ENCODE measurements at places on chromosomes 16 and 17.

GRCh38 chr17:42225646-42226045 is 31.4 kb upstream of the GHDC start:
- DNase-seq: no peak

DNA sequence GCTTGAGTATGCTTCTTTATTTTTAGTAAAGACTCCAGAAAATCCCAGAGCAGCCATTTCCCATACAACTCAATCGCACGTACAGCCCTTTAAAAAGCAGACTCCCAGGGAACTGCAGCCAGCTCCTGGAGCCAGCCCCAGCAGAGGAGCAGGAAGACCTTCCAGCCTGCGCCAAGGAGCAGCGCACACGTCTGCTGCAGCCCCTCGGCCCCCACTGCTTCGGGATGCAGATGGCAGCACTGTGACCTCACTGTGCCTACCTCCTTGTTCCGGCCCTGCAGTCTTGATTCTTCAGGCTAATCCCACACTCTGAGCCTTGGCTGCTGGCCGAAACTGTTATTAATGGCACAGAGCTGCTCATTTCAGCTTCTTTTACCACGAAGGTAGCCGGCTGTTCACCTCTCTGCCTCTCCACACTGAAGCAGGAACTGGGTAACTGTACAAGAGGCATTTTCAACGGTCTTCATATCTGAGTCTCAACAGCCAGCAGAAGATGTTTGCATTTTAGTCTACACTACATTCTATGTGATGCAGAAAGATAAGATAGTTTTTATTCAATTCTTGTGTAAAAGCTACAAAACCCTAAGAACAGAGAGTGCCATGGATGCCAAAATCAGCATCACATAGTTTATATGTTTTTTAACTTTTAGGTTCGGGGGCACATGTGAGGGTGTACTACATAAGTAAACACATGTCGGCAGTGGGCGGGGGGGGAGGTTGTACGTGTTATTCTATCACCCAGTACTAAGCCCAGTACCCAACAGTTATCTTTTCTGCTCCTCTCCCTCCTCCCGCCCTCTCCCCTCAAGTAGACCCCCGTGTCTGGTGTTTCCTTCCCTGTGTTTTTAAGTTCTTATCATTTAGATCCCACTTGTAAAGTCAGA is 130.9 kb downstream of the ANKRD11 start:
- peak; percentile 51 for DNase-seq

- DNase-seq: no peak
Observed at GRCh38 chr17:39218906-39219305, 6.8 kb downstream of the STAC2 start.

DNA sequence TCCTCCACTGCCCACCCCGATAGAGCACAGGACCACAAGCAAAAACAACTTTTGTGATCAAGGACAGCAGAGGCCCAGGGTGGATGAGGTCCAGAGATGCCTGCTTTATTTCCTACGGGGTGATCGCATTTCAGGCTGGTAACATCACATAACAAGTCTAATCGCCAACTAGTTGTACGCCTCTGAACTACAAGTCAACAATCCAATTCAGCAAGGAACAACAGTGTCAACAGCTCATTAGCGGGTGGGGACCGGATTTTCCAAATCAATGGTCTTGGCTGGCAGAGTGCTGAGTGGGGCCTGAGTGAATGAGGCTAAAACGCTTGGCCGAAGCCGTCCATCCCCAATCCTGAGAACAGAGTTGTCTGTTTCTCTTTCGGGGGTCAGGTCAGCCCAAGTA is 17.1 kb downstream of the MRM3 start:
- no peak for DNase-seq

GRCh38 chr17:213286-214105 is 32.0 kb upstream of the DOC2B start:
- DNase-seq: no peak

DNA sequence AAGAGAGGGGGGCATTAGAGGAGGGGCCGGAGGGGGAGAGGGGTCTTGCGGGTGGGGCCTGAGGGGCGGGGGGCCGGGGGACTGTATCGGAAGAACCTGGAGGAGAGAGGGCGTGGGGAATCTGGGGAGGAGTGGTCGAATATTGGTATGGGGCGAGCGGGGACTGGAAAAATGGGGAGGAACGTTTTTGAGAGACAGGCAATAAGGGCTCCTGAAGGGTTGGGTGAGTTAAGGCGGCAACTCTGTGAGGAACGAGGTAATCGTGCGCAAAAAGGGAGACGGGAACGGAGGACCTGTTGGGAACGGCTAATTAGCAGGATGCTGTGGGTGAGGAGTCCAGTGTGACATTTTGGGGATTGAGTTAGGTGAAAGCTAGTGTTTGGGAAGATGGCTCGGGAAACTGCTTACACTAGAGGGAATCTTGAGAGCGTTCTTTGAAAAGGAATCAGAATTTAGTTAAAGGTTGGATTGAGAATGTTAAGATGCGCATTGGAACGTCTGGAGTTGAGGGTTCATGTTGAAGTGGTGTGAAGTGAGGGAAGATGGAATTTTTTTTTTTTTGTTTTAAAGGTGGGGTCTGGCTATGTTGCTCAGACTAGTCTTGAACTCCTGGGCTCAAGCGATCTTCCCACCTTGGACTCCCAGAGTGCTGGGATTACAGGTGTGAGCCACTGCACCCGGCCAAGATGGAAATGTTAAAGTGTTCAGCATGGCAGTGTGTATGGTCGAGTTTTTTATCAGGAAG is 662 bp downstream of the WIPF2 start:
- DNase-seq: no peak

- no peak for DNase-seq
Observed at GRCh38 chr17:78251773-78252103, 20.3 kb downstream of the TMEM235 start.

DNA sequence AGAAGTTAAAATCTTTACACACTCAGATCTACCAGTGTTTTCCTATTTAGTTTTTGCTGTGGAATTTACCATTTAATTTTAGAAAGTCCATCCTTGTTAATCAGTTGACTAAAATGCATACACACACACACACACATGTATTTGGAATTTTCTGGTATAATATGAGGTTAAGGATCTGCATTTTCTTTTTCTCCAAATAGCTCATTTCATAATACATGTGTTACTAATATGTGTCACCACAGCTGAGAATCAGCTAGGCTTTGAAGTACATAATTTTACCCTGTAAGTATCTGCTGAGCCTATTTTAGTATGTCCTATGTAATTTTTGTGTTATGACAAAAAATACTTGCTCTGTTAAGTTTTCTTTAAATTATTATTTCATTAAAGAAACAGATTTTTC is 143.2 kb downstream of the PHKB start:
- no peak for DNase-seq

DNA sequence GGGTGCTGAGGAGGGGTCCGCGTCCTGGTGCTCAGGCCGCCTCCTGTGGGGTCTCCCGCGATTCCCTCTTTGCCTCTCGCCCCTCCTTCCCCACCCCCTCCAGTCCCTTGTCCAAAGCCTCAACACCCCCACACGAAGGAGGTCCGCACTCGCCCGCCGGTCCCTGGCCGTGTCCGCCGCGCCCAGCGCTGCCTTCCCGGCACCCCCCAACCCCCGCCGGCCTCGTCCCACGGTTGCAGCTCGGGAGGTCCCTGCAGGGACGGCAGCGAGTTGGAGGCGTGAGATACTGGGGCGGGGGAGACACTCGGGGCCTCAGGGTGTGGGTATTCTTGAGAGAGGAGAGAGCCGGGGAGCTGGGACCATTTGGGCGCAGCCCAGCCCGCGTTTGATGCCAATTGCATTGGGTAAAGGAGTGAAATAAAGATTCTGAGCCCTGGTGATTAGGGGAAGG is 468 bp downstream of the FLYWCH2 start:
- no peak for DNase-seq

DNA sequence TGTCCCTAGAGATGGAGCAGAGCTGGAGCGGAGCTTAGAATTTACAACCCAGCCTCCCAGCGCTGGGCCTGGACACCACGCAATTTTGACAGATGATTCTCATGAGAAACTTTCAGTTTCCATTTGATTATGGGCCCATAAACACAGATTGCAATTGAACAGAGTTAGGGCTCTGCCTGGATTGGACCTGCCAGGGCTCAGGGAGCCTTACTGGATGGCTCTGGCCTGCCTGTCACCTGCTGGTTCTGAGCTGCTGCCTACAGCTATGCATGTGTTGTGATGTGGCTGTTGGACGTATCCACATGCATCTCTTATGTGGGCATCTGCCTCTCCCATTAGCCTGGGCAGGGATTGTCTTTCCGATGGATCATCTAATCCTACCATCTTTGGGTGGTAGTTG is 73.4 kb upstream of the SDK2 start:
- no peak for DNase-seq

- DNase-seq: no peak
Observed at GRCh38 chr17:16328997-16329396, 24.3 kb downstream of the CENPV start.

GRCh38 chr17:1871756-1872155 is 42.0 kb downstream of the RPA1 start:
- DNase-seq: no peak
